ENCODE measurements at places on chromosomes 3 and 15.
A peak's percentile ranks its signal among the peaks of the same experiment; 100 is the strongest.

- DNase-seq: no peak
Observed at GRCh38 chr15:88089024-88089620, 167.4 kb downstream of the NTRK3 start.

DNA sequence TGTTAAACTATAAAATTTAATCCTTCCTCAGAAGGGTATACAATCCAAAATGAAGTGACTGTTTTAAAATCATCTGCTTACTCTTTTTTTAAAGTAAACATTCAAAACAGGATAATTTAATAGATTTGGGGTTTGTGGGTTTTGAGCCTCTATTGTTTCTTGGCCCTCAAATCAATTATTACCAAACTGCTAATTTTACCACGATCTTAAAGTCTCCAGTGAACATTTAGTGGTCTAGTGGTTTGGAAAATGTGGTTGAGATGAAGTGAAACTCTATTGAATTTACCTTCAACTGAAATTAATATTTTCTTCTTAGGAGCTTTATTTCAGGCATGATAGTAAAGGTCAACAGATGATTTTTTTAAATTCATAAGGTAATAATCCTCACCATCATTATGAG lies 11.2 kb upstream of the ATP11B start:
- no peak for DNase-seq

GRCh38 chr3:111324645-111325044 lies 217.4 kb upstream of the CD96 start:
- no peak for DNase-seq

DNA sequence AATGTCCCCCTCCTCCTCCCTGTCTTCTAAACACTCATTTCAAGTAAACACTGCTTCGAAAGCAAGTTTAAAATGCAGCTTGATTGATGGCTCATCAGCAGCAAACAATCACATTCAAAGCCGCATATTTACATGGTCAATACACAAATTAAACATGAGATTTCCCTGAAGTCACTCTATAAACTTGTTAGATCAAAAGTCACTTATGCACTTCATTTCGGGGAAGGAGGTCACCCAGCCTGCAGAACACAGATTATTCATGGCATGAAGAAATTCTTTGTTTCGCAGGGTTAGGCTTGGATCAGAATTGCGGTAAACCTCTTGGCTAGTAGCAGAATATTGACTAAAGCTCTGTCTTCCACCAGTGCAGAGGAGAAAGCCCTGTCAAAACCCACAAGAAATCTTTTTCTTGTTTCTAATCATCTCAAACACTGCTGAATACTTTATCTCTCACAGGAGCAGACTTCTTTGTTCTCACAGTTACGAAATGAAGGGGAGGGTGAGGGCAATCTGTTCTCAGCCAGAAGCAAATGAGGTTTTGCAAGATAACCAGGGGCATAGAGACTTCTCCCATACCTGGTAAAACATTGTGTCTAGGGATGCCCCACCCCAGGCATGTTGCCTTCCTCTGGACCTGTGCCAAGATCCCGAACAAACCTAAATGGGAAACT lies 133.3 kb upstream of the CHL1 start:
- peak; percentile 61 for DNase-seq

GRCh38 chr15:89043031-89044002 lies 44.9 kb upstream of the ABHD2 start:
- no peak for DNase-seq

GRCh38 chr15:33438396-33438795 lies 127.6 kb downstream of the RYR3 start:
- DNase-seq: no peak

DNA sequence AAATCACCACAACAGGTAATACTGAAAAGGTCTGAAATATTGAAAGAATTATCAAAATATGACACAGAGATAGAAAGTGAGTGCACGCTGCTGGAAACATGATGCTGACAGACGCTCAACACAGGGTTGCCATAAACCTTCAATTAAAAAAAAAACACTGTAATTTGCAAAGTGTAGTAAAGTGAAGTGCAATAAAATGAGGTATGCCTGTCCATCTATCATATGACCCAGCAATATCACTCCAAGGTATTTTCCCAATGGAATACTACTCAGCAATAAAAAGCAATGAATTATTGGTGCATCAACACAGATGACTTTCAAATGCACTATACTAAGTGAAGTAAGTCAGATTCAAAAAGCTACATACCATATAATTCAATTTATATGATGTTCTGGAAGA lies 47.6 kb upstream of the SLC12A8 start:
- DNase-seq: no peak

DNA sequence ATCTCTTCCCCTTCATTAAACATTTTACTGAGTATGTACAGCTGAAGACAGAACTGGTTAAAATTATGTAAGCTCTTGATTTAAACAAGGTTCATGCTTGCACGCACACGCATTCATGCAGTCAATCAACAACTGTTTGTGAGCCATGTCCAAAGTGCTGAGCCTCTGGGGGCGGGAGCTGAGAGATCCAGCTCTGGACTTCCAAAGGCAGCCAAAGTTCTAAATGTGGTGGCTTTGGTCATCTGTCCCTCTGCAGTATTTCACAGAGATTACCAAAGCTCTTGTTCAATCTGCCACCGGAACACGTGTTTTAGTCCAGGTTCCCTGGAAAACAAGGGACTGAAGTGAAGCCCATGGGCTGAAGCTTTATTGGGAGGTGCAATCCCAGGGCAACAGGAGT lies 52.4 kb upstream of the SNRPA1 start:
- no peak for DNase-seq

- no peak for DNase-seq
Observed at GRCh38 chr15:43941555-43941954, 114.8 kb downstream of the WDR76 start.

GRCh38 chr3:25940935-25941334 lies 151.0 kb downstream of the OXSM start:
- DNase-seq: no peak

DNA sequence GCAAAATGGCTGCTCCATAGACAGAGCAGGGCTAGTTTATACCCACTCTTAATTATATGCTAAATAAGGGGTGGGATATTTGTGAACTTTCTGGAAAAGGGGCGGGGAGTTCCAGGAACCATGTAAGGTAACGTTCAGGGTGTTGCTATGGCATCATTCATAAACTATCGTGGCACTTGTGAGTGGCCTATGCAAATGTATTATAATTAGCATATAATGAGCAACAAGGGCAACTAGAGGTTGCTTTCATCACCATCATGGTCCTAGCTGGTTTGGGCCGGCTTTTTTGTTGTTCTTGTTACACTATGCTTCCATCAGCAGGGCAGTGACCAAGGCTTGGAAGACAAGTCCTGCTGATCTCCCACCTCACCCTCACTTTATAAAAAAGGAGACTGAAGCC lies 43.2 kb upstream of the FGD5 start:
- DNase-seq: peak; percentile 5

DNA sequence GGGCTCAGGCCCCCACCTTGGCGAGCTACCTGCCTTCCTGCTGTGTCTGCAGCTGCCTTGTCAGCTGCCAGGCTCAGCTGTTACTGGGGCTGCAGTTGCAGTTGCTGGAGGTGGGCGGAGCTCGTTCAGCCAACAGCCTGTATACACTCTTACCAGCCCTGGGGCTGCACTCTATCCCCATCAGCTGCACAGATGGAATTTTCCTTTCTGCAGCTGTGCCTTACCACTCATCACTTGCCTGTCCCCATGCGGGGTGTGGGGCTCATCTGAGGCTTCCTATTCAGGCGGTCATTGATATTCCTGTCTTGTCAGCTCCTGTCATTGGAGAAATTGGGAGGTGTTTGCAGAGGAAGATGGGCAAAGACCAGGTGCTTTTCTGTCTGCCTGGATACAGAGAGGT lies 9.1 kb upstream of the SYN2 start:
- DNase-seq: no peak

- DNase-seq: no peak
Observed at GRCh38 chr3:101484805-101485620, 28.0 kb downstream of the SENP7 start.

GRCh38 chr15:35834866-35835265 lies 288.9 kb upstream of the DPH6 start:
- no peak for DNase-seq

- DNase-seq: no peak
Observed at GRCh38 chr3:153885359-153885758, 235.8 kb upstream of the ARHGEF26 start.

- no peak for DNase-seq
Observed at GRCh38 chr3:59803268-59803667, 753.4 kb upstream of the CFAP20DC start.

DNA sequence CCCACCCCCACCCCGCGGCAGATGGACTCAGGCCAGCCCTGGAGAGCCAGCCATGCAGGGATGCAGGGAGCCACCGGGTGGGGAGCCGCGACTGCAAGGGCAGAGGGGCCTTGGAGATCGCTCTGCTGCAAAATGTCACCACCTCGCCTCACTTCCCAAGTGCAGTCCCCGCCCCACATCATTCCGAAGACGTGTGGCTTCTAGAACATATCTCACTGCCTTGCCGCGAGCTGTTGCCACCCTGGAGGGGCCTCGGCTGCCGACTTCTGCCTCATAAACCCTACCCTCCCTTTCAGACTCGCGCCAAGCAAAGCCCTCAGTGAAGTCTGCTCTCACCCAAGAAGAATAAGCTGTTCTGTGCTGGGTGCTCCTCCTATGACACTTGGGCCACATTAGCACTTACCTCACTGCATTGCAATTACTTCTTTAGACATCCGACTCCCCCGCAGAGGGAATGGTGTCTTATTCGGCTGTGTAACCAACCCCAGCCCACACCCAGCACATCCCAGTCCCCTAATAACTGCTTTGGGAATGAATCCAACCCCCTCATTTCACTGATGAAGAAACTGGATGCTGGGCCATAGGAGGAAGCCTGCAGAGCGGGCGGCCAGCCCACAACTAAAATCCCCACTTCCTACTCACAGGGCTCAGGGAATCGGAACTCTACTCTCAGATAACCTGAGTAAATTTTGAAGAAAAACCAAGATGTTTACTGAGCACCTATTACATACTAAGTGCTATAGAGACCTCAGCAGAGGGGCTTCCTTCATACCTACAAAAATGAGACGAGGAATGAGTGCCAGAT lies 8.6 kb downstream of the TLE3 start:
- DNase-seq: no peak

DNA sequence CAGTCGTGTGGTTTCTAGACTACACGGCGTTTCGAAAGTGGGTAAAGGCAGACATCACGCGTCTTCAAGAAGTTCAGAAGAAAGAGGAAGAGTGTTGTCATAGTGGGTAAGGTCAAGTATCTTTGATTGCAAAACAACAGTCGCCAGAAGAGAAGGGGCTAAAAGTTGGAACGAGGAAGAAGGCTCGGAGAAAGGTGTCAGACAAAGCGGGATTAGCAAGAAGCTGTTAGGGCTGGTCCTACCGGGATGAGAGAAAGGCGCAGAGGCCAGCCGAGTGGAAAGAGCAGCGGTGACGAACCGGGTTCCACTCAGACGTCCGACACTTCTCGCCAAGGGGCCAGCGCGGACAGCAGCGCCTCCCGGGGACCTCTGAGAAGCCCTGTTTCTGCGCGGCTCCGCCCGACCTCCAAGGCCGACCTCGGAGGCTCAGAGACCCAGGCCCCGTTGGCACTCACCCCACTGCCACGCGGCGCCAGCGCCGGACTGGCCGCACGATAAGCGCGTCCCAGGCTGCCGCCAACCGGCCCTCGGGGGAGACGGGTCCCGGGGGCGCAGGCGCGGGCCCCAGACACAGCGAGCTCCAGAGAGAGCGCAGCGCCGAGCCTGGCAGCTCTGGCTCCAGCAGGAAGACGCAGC lies 436 bp downstream of the ADPGK start:
- peak; percentile 82 for DNase-seq

DNA sequence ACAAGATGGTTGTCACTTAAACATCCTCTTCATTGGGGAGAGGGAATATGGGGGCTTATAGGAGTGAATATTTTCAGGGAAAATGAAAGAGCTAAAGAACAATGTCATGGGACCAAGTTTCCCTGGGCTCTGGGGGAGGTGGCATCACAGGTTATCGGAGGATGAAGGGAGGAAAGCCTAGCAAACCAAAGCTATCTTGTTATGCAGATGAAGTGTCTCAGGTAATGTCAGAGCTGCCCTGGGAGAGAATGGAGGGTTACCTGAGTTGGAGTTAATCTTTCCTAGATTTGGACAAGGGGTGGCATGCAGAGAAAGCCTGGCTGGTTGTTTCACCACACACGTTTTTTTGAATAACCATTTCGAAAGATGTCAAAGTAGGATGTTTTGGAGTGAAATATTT lies 308.1 kb upstream of the ATP10A start:
- DNase-seq: no peak

DNA sequence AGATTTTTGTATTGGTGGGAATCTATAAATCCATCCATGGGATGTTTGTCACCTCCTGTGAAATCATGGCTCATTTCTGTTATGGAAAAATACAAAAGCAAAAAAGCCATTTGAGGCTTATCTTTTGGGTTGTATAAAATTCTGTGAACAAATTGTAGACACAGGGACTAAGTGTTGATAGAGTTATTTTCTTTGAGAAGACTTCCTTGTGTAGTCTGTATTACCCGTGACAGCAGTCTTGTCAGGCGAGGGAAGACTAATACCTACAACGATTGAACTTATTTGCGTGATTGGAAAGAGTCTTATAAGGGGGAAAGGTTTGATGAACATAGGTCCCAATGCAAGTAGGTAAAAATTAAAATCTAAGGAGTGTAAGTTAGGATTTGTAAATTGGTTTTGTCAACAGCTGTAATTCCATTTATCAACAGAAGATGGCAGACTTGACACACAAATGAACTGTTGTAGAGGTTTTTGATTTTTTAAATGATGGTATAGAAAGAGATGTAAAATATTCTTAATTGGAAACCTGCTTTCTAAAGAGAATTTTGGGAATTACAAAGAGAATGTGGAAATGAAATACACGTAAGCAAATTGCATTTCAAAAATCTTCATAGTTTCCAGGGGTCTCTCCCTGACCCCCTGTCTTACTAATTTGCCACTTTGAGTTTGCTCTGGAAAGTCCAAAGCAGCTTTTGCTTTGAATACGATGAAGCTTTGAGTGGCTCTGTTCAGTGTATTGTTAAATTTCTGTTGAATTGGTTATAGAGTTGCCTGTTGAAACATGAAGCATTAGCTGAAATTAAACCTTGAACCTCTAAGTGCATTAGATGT lies 33.2 kb downstream of the SLC25A26 start:
- DNase-seq: no peak

- no peak for DNase-seq
Observed at GRCh38 chr3:108201258-108201657, 21.0 kb downstream of the IFT57 start.

- no peak for DNase-seq
Observed at GRCh38 chr3:89300981-89301380, 193.6 kb downstream of the EPHA3 start.

- peak; percentile 59 for DNase-seq
Observed at GRCh38 chr3:109336291-109336861, 970 bp downstream of the DPPA4 start.

- no peak for DNase-seq
Observed at GRCh38 chr3:45795882-45796765, at the start of gene SLC6A20. Gene SLC6A20, minus strand, starts transcription at chr3:45796536. Its CDS starts 117 bp downstream, at chr3:45796419.

DNA sequence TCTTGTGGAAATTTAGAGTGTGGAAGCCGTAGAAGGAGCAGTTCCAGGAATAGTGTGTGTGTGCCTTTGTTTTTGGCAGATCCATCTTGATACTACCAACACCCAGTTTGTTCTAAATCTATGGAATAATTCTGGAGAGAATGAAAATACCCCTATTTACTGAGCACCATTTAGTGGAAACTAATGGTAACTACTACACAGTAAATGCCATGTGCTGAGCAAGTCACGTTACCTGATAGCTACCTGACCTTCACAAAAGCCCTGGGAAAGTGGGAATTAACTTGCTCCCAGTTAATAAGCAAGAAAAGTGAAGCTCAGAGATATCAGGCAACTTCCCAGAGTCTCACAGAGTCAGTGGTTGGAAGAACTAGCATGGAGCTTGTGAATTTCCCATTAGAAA lies 137.7 kb downstream of the ARPP21 start:
- DNase-seq: no peak

- DNase-seq: no peak
Observed at GRCh38 chr3:108486941-108487340, 23.5 kb downstream of the MYH15 start.

GRCh38 chr3:82229397-82229796 lies 468.0 kb upstream of the GBE1 start:
- no peak for DNase-seq

Data from sciatic nerve (tissue), 2 donors.